Activated CD4-positive, alpha-beta T cell treated with anti-CD3 and anti-CD28 coated beads, Interleukin-2, amount 50 U/mL, for 16 hours (primary cell): ENCODE measurements at places on chromosomes 11 and 22.

DNA sequence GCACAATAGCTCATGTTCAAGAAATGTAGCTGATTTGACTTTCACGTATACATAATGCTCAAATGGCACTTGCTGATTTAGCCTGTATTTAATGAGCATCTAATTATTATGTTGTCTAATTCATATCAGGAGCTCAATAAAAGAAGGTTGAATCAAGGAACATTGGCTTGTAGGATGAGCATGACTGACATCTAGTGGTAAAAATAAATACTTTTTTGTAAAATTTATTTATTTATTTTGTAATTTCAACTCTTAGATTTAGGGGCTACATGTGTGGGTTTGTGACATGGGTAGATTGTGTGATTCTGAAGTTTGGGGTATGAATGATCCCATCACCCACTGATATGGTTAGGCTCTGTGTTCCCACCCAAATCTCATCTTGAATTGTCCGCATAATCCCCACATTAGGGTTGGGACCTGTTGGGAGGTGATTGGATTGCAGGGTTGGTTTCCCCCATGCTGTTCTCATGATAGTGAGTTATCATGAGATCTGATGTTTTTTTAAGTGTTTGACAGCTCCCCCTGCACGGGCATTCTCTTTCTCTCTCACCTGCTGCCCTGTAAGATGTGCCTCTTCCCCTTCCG lies 1.7 kb upstream of the OR52E5 start:
- DNase-seq = no peak

GRCh38 chr22:48941903-48942575 lies 885.6 kb downstream of the BRD1 start:
- no peak for DNase-seq

DNA sequence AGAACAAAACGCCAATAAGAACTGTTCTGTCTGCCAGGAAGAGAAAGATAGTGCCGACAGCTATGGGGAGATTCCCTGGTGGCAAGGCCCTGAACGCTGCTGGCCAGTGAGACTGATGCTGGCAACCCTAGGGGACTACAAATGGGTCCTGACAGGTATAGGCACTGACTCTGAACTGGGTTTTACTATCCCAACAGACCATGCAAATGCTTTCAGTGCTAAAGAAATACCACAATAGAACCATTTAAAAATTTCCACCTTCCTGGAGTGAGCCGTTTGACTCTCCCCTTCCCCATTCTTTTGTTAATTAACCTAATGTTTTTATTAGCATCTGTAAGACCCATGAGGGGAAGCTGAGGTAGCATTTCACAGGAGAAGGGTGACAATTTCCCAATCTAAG lies 25.7 kb downstream of the USP28 start:
- no peak for DNase-seq

GRCh38 chr11:100419518-100419917 lies 267.6 kb upstream of the ARHGAP42 start:
- DNase-seq = no peak

- peak; percentile 29 for DNase-seq
These were observed 59.2 kb downstream of the CACNG2 start for GRCh38 chr22:36644333-36644757.

- no peak for DNase-seq
These were observed 5.9 kb downstream of the SPI1 start for GRCh38 chr11:47372422-47372821.
